ENCODE measurements at places on chromosomes 1 and 21.

DNA sequence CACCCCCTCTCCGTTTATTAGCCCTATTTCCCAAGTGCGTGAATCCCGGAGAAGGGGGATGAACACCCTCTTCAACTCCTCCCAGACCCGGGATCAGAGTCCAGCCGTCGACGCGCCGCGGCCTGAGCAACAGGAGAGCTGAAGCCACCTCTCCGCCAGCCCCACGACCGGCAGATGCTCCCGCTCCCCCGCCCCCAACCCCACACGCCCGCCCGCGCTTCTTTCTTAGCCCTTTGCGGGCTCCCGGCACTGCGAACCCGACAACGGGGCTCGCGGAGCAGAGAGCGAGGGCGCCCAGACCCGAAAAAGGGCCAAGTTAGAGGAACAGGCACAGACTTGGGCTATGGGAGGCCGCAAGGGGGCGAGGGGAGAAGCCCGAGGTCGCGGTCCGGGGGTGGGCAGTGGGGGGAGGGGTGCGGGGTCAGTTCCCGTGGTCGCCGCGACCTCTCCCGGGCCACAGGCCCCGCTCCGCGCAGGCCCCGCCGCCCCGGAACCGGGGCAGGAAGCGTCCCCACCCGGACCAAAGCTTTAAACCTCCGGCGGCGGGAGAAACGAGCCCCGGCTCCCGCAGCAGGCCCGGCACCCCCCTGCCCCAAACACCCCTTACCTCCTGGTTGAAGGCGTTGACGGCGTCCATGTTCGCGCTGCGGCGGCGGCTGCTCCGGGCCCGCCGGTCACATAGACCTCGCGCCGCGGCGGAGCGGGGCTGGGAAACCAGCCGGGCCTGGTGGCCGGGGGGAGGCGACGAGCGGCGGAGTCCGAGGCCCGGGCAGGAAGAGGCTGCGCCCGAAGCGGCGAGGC lies 662 bp downstream of the SCAF4 start:
- DNase-seq: peak; percentile 56

DNA sequence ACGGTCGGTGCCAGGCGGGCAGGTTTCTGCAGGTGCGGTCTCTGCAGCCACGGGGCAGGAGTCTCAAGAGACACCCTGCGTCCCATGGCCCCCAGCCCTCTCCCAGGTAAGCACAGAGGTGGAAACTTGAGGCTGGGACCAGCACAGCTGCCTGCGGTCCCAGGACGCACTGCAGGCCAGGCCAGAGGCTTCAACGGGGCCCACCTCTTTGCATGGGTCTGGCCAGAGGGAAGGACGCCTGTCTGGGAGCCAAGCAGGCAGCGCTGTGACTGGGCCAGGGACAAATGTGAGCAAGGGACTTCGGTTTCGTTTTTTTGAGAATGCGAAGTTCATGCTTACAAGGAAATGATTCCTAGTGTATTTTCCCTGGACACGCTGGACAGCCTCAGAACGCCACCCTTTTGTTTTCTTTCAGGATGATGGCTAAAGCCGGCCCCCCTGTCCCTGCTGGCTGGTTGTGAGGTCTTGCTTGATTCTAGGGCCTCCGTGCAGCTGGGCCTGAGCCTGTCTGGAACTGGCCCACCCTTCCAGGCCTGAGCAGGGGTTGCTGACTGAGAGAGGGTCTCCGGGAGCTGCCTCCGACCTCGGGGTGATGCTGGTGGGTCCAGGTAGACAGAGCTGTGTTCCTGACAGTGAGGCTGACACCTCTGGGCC lies 38.3 kb downstream of the MORN1 start:
- DNase-seq: no peak

GRCh38 chr1:51878308-51878615 lies 265 bp downstream of the NRDC start:
- DNase-seq: no peak

DNA sequence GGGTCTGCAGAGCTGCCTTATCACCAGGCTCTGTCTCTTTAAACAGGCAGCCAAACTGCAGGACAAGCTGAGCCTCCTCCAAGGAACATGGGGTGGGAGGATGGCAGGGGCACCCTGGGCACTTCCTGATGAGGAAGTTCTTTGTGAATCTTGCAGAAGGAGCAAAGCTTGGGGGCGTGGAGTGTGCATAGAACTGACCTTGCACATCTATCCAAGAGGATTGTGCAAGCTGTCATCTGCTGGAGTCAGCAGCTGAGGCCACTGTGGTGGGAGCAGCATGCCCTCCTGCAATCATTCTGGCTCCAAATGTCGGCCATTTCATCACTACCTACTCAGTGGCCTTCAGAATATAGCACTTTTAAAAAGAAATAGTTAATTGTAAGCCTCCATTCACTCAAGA lies 182.2 kb downstream of the AJAP1 start:
- no peak for DNase-seq

GRCh38 chr1:87264976-87265375 lies 63.7 kb upstream of the LMO4 start:
- DNase-seq: no peak

- no peak for DNase-seq
These were observed 46.3 kb downstream of the PRDM15 start for GRCh38 chr21:41832596-41833496.

GRCh38 chr1:61224609-61225008 lies 142.2 kb downstream of the NFIA start:
- no peak for DNase-seq

GRCh38 chr1:89555550-89555949 lies 30.9 kb downstream of the LRRC8B start:
- DNase-seq: no peak

DNA sequence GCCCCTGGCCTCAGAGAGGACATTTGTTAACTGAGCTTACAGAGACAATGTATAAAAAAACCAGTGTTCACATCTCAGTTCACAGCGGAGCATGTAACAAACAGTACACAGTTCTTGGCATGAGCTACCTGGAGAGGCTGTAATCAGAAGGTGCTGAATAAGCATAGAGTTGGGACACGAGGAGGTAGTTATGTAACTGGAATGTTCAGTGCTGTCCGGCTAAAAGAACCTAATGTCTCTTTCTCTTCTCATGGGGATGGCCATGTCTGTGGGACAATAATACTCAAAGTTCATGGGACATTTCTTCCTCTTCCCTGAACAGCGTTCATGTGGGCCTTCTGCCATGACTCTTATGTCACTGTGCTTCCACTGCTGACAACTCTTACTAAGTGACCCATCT lies 17.2 kb upstream of the STX12 start:
- no peak for DNase-seq

DNA sequence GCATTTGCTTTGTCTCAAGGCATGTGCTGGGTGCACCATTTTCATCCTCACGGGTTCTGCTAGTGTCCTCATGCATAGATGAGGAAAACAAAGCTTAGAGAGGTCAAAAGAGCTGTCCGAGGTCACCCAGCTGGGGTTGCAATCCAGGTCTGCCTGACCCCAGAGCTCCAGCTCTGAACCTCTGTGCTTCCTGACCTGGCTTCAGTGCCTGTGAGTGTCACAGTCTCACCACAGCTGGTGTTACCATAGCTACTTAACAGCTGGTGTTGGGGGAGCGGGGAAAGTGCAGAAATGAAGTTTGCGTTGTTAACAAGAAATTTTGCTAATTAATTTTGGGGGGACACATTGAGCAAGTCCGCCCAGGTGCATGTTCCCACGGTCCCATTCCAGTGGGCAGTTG lies 328.5 kb downstream of the KIF26B start:
- DNase-seq: no peak

- DNase-seq: peak; percentile 38
These were observed 11.0 kb upstream of the PGD start for GRCh38 chr1:10387677-10388386.

DNA sequence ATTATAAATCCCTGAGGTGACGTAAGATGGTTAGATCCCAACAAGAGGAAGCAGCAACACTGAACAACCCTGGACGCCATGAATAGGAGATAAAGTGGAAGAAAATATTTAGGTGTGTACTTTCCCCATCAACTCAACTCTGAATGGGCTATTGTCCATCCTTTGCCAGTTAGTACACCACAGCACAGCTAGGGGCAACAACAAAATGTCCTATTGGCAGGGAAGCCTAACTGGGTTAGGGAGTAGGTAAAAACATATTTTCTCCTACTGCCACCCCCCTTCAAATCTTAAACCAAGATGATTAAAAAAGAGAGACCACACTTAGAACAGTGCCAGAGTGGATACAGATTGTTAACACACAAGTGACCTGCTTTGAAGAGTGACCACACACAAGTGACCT lies 220.0 kb downstream of the LBR start:
- no peak for DNase-seq

- DNase-seq: no peak
These were observed 20.2 kb upstream of the KCNAB2 start for GRCh38 chr1:6025269-6026094.

- no peak for DNase-seq
These were observed 36.9 kb downstream of the KIAA1614 start for GRCh38 chr1:180949616-180950000.

GRCh38 chr1:231921646-231922345 lies 295.2 kb downstream of the DISC1 start:
- DNase-seq: no peak

- DNase-seq: no peak
These were observed 207.1 kb downstream of the AKT3 start for GRCh38 chr1:243642936-243643335.

DNA sequence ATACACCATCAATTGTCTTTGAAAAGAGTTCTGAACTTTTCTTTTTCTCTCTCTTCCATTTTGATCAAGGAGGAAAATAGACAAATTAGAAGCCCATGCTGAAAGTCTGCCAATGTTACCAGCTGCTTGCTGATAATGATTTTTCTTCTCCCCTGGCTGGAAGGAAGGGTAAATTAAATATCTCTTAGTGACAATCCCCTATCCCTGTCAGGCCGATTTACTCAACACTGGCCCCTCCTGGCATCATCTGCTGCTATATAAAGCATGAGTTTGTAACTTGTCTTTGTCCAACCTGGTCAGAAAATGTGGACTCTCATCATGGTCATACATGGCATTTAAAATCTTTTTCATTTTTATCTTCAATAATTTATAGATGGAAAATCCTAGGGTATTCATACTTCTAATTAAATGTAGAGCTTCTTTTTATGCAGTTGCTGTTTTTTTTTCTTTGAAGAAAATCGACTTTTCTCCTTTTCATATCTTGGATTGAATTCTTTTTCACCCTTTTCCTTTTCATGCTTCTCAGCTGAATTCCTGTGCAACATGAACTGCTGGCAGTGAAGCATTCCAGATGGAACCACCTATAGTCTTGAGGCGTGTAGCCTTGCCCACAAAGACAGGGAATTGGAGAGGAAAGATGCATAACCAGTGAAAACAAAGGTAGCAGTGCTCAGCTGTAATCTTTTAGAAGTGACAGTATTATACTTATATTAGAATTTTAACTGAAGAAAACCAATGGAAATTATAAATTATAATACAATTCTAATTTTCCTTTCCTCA lies 214.7 kb upstream of the PTGFR start:
- no peak for DNase-seq

DNA sequence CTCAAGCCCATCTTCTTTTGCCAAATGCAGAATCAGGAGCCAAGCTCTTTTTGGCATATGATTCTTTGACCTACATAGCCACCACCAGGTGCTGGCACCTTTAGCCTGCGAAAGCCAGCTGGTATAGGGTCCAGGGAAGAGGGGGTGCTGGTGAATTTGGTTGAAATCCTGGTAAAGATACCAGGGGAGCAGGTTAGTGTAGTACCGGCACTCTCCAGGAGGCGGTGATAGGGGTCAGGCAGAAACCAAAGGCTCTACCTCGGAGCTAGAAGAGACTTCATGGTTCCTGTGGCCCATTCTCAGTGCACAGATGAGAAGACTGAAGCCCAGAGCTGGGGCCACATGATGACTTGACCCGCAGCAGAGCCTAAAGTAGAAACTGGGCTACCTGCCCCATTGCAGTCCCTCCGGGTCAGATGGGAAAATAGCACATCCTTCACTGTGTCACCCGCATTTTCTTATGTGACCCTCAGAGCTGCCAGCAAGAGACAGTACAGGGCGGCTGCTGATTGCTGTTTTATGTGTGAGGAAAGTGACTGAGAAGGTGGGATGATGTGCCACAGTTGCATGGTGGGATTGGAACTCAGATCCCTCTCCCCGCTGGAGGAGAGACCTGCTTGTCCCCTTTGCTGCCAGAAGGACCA lies 36.0 kb upstream of the IL19 start:
- peak; percentile 82 for DNase-seq

GRCh38 chr1:245197911-245198379 lies 43.2 kb downstream of the KIF26B start:
- DNase-seq: no peak

- DNase-seq: no peak
These were observed 48.6 kb upstream of the ATF3 start for GRCh38 chr1:212559929-212560328.

- no peak for DNase-seq
These were observed 3.2 kb upstream of the BMP8B start for GRCh38 chr1:39791838-39792237.

DNA sequence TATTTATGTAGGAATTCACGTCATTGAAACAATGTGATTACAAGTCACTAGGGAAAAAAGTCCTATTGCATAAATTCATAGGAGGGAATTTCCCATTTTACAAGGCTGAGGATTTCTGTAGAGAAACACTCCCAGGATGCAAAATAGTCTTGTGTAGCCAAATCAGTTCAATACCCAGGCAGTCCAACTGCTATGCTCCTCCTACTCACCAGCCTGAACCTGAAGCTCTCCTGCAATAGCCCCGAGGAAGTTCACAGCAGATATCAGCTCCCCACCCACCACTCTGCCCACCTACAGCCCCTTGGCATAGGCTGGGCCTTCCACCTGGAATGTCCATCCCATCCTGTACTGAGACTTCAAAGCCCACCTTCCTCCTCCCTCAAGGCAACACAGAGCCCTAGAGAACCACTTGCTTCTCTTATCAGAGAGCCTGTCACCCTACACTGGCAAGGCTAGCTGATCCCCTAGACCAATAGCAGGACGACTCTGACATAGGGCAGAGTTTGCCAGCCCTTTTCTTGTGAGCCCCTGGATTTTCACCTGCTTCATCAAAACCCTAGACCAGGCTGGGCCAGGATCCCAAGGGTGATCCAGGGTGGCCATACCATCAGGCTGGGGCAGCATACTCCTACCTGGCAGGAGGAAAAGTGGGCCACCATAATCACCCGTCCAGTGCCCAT lies 1.5 kb downstream of the LSS start:
- DNase-seq: no peak

Data from CD4-positive, alpha-beta T cell (primary cell).